ENCODE measurements at places on chromosomes 11 and 22.

- DNase-seq, result no peak
Measured at GRCh38 chr11:115104851-115105453, 399.3 kb downstream of the CADM1 start.

DNA sequence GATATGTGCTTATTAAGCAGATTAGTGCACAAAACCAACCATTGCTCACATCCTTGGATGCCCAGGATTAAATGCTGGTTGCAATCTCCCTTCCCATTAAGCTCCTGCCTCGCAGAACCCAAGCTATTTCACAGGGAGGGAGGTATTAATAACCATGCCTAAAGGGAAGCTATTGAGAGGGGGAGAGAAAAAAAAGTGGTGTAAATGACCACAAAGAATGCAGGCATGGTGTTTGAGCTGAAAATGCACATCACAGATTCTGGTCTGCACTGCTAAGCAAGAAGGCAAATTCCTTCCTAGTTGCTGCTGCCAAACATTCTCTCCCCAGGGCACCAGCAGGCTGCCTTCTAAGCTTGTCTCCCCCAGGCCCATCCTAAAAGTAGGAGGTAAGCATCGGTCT lies 92.0 kb upstream of the ISX start:
- no peak for DNase-seq

DNA sequence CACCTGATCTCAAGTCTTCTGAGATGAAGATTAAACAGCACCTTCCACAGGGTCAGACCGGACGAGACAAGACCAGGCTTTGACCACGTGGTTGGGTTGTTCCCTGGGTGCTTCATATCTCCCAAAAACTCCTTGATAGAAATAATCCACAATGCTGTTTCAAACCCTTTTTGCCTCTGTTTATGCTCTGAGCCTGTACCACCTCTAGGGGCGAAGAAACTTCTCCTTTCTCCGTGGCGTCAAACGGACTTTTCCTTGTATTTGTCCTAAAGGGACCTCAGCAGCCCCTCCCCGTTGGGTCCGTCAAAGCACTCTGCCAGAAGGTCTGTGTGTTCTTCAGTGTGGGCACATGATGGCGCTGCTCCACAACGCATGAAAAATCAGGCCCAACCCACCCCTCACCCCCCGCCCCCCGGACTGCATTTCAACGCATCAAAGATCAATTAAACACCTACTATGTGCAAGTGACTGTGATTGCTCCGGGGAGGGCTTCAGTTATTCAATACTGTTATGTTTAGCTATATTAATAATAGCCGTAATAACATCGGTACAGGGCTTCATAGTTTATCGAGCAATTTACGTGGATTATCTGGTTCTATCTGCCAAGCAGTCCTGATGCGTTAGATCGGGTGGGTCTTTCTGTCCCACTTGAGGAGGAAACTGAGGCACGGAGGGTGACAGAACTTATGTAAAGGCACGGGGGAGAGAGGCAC lies 17.3 kb upstream of the EIF3D start:
- no peak for DNase-seq

DNA sequence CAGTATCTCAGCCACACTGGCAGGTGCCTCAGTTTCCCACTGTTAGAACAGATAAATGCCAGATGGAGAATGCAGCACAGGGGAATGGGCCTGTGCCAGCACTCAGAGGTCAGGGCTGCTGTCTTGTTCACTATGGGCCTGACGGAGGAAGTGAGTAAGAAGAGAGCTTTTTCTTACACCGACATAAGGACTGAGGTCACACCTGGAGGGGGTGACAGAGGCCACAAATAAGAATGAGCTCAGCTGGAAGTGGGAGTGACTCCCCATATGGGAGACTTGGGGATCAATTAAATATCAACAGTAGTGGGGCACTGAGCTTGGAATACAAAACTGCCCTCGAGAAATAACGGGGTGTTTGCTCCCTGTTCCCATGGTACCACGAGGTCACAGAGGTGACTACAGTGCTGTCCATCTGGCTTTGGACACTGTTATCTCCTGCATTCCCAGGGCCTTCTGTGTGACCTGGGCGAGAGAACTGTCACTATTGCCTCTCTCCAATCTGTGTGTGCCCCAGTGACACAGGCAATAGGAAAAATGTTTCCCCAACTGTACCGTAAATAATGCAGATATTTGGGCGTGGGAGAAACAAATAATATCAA lies 94.1 kb upstream of the NNMT start:
- DNase-seq, result no peak

DNA sequence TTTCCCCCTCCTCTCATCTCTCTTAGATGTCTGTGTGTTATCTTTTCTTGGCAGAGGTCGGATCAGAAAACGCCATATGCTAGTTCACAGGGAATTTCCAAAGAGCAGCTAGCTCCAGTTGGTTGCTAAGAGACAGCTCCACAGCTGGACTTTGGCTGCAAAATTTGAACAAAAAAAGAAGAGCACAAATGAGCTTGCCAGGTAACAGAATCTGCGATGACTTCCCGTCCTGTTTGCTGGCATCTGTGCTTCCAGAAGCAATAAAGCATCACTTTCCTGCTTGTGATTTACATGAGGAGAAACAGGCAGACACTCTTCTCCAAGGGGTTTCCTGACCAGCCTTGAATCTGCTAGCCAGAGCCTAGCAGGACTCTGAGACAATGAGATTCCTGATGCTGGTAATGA lies 596.0 kb upstream of the B3GAT1 start:
- no peak for DNase-seq

DNA sequence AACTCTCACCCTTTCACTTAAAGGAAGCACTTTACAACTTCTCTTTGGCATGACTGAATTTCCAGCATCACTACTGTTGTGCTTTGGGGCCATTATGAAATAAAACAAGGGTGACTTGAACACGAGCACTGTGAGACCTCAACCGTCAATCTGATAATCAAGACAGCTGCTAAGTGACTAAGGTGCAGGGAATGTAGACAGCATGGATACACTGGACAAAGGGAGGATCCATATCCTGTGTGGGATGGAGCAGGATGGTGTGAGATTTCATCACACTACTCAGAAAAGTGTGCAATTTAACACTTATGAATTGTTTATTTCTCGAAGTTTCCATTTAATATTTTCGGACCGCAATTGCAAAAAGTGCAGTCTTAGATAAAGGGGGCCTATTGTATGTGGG lies 16.1 kb upstream of the EXPH5 start:
- DNase-seq, result no peak

- DNase-seq, result no peak
Measured at GRCh38 chr22:46727813-46728364, 10.2 kb downstream of the CERK start.

- DNase-seq, result no peak
Measured at GRCh38 chr11:9827708-9828107, 163.8 kb downstream of the SWAP70 start.

DNA sequence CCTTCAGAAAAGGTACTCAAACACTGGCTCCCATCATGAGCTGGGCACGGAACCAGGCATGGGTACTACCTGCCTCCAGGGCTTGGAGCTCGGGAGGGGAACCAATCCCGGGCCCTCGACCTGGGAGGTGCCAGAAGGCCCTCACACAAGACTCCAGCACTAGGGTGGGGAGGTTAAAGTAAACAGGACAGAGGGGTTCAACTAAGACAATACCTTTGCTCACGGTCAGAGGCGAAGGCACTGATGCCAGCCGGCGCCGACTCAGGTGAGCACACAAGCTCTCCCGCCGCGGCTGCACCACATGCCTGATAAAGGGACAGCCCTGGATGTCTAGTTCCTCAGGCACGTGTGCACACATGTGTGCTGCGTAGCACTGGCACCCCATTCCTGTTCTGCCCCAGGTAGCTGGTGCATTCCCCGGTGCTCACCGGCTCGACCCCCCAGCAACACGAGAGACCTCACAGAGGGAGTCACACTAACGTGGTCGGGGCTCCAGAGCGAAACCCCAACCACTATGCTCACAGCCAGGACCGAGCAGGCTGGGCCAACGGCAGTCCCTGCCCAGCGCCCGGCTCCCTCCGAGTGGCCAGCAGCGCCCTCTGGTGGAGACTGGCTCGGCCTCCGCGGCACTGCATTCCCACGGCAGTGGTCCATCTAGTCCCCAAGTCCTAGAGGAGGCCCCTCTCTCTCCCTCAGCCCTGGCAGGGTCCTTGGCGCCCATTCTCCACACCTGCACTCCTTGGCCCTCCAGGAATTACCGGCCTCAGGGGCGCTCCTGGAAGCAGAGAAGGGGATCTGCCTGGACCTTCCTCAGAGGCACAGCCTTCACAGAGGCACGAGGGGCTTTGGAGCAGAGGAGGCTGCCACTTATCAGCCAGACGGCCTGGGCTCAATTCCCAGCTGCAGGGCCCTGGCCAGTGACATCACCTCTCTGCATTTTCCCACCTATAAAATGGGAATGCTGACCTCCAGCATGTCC lies 28.8 kb upstream of the MOB2 start:
- DNase-seq, result no peak

- DNase-seq, result no peak
Measured at GRCh38 chr22:43985532-43985931, 30.3 kb downstream of the SAMM50 start.

GRCh38 chr11:62449451-62449851 lies 30.6 kb downstream of the SCGB1A1 start:
- no peak for DNase-seq
